ENCODE measurements at places on chromosomes 3 and 15. TPM values are rescaled to one million over a fixed set of nuclear protein-coding genes. Genes with fewer than 3 reads are reported as not detected.

DNA sequence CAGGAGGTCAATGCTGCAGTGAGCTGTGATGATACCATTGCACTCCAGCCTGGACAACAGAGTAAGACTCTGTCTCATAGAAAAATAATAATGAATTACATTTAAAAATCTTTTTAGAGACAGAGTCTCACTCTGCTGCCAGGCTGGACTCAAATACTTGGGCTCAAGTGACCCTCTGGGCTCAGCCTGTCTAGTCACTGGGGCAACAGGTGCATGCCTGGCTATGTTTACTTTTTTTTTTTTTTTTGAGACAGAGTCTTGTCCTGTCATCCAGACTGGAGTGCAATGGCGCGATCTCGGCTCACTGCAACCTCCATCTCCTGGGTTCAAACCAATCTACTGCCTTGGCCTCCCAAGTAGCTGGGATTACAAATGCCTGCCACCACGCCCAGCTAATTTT is 8.0 kb upstream of the PLEKHO2 start:
- H3K4me1 ChIP-seq: peaks cover 15% of the 10 kb centered on the region
- no peak overlapping the region for H3K4me3 ChIP-seq
- H3K36me3 ChIP-seq: no peaks in the 10 kb centered on the region
- no peaks in the 10 kb centered on the region for H3K27me3 ChIP-seq
- no peak overlapping the region for H3K27ac ChIP-seq

PIERCE2 gene
- 3.6 TPM for total RNA-seq

GRCh38 chr15:86125775-86126174 is 46.1 kb downstream of the AGBL1 start:
- no peaks in the 10 kb centered on the region for H3K27me3 ChIP-seq
- no peak overlapping the region for H3K27ac ChIP-seq
- H3K36me3 ChIP-seq: no peaks in the 10 kb centered on the region
- H3K4me1 ChIP-seq: no peaks in the 10 kb centered on the region

GRCh38 chr3:13123765-13124164 is 50.5 kb upstream of the IQSEC1 start:
- H3K36me3 ChIP-seq: no peaks in the 10 kb centered on the region
- H3K4me1 ChIP-seq: no peaks in the 10 kb centered on the region
- no peak for DNase-seq
- peaks cover 18% of the 10 kb centered on the region for H3K27me3 ChIP-seq
- no peak overlapping the region for H3K27ac ChIP-seq

DNA sequence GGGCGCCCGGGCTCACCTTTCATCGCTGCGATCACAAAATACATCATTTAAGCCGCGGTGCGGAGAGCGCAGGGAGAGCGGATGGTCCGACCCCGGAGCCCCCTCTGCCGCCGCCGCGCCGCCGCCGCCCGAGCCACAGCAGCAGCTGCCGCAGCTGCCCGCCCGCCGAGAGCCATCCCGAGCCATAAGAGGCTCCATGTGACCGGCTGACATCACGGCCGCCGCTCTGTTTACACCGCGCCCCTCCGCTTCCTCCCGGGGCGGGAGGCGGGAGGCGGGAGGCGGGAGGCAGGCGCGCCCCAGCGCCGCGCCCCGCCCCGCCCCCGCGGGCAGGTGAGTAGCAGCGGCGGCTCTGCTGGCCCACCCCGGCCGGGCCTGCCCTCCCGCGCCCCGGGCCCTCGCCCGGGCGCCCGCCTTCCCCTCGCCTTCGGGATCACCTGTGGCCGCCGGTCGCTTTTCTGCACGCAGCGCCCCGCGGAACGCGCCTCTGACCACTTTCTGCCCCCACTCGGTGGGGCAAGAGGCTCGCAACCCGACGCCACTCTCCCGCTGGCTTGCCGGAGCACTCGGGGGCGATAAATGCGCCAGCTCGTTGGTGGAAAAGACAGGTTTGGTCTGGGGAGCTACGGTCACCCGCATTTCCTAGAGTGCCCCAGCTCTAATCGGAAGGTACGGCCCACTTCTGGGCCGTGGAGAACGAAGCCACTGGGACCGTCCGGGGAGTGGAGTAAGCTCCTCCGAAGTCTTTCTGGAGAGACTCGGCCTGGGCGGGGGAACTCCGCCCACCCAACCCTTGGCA is 113.6 kb upstream of the ICE2 start:
- H3K36me3 ChIP-seq: no peaks in the 10 kb centered on the region
- H3K4me3 ChIP-seq: peak overlapping the region; percentile 92
- H3K4me1 ChIP-seq: peaks cover 8% of the 10 kb centered on the region
- peak overlapping the region; percentile 96 for H3K27ac ChIP-seq
- H3K27me3 ChIP-seq: no peaks in the 10 kb centered on the region
- peak; percentile 89 for DNase-seq

- H3K36me3 ChIP-seq: no peaks in the 10 kb centered on the region
- no peak overlapping the region for H3K4me3 ChIP-seq
- no peaks in the 10 kb centered on the region for H3K4me1 ChIP-seq
- no peak overlapping the region for H3K27ac ChIP-seq
- DNase-seq: no peak
These were observed 136.4 kb downstream of the B3GALNT1 start for GRCh38 chr3:160968761-160969160.

- DNase-seq: no peak
- peaks cover 42% of the 10 kb centered on the region for H3K4me1 ChIP-seq
- no peak overlapping the region for H3K27ac ChIP-seq
- no peak overlapping the region for H3K4me3 ChIP-seq
These were observed 51.0 kb downstream of the NR1D2 start for GRCh38 chr3:23996095-23996524.

DNA sequence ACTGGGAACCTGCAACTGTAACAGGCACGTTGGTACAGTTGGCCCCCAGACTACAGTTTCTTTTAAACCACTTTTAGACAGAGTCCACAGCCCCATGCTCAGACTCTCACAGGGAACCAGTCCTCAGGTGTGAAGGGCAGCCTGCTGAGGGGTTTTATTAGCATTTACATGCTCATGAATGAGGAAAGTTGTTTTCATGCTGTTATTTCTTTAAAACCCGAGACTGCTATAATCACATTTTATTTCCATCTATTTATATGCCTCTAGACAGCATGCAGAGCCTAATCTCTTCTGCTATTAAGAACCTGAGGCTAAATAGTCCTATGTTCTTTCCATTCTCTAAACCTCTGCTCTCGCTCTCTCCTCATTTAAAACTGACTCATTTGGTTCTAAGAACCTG is 26.3 kb upstream of the FSIP1 start:
- H3K4me1 ChIP-seq: no peaks in the 10 kb centered on the region
- no peak for DNase-seq
- H3K4me3 ChIP-seq: no peak overlapping the region
- H3K27ac ChIP-seq: no peak overlapping the region
- no peaks in the 10 kb centered on the region for H3K36me3 ChIP-seq
